ENCODE measurements at places on chromosomes 11 and 22.

DNA sequence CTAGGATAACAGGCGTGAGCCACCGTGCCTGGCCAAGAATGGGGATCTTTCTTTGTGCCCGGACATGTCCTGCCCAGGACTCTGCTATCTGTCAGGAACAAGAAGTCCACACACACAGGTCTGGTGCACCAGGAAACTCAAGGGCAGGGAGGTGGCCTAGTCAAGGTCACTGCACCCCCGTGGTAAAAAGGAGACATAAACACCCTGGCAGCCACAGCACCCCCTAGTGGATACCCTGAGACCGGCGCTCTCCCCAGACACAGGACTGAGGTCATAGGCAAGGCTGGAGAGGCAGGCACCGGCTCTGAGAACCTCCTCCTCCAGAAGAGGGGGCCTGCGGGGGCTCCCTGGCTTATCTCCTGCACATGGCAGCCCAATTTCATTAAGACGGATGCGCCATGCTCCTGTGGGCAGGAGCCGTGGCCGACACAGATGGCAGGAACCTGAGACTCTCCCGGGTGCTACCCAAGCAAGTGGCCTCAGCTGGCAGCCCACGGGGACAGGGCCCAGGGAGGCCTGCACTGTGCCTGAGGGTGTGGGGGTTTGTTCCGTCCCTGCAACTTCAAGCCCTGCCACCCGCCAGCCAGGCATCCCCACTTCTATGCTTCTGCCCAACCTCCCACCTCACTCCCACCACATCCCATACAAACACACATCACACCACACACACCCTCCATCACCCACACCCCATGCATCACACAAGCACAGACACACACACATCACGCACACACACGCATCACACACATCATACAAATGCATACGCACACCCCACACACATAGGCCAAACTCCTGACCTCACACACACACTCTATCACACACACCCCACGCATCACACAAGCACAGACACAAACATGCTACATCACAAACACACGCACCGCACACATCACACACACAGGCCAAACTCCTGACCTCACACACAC, 19.6 kb downstream of the MACROD1 start:
- peak; percentile 93 for DNase-seq

- DNase-seq, result no peak
These were observed 52.3 kb downstream of the SHISAL1 start for GRCh38 chr22:44260216-44261035.

GRCh38 chr11:58629857-58630256, 7.4 kb downstream of the CNTF start:
- DNase-seq, result peak; percentile 52

GRCh38 chr11:88511006-88511405, 173.5 kb upstream of the CTSC start:
- no peak for DNase-seq

DNA sequence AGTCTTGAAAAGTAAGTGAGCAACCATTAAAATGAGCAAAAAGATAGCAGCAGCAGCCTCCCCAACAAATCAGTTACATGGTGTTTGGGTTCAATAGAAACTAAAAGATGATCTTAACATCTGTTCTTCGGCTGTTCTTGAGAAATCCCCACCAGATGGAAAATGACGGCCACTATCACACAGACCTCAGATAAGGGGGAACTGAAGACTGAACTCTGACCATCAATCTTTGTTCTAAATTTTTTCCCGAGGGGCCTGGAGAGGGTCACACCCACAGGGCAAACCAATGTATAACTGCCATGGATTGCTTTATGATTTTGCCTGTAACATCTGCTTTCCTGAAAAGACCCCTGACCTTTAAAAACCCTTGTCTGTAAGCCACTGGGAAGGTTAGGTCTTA, 624.8 kb upstream of the KIRREL3 start:
- no peak for DNase-seq

- DNase-seq, result no peak
These were observed 46.7 kb downstream of the MEI1 start for GRCh38 chr22:41745968-41746367.

GRCh38 chr11:132895340-132895739, 637.0 kb downstream of the OPCML start:
- no peak for DNase-seq

DNA sequence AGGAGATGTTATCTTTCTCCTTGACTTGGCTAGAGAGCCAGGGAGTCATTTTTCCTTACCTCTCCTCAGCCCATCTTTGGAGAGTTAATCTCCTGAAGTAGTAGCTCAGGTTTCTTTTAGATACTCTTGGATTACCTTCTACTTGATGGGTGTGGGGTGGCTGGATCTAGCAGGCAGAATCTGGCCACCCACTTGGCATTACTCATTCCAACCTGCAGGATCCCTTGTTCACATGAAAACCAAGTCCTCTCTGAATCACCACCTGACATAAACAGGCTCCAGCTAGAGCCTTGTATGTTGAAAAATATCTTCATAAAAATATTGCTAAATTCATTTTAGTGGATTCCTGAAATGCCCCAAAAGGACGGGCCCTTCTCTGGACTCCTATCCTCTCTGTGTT, 250.6 kb upstream of the PLET1 start:
- no peak for DNase-seq

DNA sequence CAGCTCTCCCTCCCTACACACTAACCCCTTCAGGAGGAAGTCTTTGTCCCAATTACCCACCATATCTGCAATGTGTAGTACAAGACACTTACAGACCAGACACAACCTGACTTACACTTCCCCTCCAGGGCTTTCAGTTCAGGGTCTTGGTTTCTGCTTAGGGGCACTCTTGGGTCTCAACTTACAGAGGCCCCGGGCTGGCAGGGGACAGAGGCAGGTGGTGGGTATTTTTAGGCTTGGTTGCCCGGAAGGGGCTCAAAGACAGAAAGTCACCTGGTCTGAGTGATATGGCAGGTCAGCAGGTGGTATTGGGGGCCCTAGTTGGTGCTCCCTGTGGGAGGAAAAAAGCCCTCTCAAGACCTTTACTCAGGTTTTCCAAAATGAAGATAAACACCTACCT, 3.4 kb upstream of the TMEM184B start:
- no peak for DNase-seq

DNA sequence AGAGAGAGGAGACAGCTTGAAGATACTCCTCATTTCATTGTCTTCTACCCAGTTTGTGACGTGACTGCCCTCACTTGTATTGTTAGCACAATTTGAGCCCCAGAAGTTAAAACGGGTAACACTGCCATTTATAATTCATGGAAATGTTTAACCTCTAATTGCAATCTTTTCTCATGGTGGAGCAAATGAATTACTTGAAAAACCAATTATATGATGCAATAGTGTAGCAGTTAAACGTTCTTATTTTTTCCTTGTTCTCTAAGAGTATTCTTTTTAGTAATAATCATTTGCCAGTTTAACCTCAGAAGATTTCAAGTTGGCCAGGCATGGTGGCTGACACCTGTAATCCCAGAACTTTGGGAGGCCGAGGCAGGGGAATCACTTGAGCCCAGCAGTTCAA, 56.6 kb downstream of the CDON start:
- no peak for DNase-seq

DNA sequence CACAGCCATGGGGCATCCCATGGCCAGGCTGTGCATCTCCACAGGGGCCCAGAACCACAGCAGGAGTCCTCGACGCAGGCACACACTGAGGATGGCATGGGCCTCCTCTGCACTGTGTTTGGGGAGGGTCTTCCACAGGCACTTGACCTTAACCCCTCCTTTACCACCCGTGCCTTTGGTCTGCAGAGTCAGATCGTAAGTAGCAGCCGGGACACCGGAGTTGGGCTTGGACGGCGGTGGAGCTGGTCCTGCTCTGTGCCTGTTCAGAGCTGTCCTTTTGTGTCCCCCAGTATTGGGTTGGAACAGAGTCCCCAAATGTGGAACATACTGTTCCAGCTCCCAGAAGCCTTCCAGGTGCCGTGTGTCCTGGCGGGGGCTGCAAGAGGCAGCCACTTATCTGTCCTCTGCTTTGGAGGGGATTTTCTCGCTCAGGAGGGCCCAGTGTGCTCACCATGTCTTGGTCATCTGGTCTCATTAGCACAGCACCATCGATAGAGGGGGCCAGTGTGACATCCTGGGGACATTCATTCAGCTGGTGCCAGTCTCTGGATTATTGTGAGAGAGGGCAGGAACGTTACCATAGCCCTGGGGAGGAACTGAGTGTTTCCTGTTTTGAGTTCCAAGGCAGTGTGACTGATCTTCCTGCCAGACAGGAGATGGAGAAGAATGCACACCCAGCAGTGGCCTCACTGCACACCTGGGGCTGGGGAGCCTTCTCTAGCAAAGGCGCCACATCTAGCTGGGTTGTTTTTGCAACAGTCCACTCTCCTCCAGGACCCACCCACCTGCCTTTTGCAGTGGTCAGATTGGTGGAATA, 12.4 kb downstream of the CRELD2 start:
- DNase-seq, result peak; percentile 63

DNA sequence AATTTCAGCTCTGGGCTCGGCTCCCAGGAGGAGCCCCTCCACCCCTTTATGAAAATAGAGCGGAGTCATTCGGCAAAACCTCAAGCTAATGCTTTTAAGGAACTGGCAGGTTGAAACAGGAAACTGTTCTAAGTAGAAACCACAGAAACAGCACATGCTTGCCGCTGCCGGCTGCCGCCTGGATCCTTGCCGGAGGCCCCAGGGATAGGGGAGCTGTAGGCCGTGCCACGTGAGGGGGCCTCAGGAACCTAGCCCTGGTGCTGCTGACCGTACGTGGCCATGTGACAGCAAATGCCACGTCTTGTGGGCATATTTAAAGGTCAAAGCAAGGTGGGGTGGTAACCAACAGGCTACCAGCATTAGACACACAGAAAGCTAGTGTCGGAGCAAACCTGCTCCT, 77.9 kb upstream of the TIMP3 start:
- DNase-seq, result no peak

DNA sequence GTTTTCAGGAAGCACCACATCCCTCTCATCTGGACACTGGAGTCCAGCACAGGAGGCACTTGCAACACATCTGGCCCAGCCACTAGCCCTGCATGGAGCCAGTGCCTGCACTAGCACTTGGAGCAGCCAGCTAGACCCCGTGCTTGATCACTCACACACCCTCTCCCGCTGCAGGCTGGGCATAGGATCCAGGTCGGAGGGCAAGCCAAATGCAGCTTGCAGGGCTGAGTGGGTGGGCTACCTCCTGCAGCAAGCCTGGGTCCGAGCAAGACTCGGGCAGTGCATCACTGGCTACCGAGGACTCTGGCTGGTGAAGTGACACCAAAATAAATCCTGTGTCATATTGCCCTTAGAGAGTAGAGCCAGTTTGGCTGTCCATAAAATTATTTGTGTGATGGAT, 1795.4 kb downstream of the LRRC4C start:
- DNase-seq, result no peak

- no peak for DNase-seq
These were observed 1.9 kb upstream of the GCAT start for GRCh38 chr22:37805810-37806277.

DNA sequence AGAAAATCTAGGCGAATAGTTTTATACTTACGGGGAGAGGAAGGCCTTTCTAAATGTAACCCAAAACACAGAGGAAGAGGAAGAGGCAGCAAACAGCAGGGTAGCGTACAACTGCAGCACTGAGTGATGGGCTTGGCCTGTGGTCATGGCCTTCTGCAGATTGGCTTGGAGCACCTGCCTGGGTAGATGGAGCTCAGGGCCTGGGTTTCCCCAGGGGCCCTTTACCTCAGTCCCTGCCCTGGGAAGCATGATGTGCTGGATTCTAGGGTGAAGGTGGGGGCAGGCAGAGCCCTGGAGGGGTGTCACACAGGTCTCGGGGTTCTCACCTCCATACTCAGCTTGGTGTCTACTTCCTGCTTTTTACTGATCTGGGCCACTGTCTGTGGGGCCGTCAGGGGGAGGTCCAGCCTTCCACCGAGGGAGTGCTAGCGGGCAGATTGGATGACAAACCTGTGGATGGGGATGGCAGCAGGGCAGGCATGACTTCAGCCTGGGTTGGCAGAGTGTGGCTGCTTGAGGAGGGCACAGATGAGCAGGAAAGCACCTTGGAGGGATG, 27.7 kb upstream of the CHRM1 start:
- DNase-seq, result no peak

GRCh38 chr11:104291646-104292045, 127.7 kb upstream of the PDGFD start:
- no peak for DNase-seq

All from NCI-H82 (cell line).